Cardiac muscle cell (in vitro differentiated cells and primary cell): ENCODE measurements at places on chromosomes 13 and 19. TPM values are rescaled to one million over a fixed set of nuclear protein-coding genes. Genes with fewer than 3 reads are reported as not detected.
A peak's percentile ranks its signal among the peaks of the same experiment; 100 is the strongest.

GRCh38 chr13:36450534-36450933 lies 18.2 kb downstream of the CCNA1 start:
- no peak for DNase-seq

GRCh38 chr13:46926916-46927590 lies 30.2 kb upstream of the HTR2A start:
- peak; percentile 66 for DNase-seq

GRCh38 chr19:558770-559439 lies 13.5 kb upstream of the BSG start:
- DNase-seq = no peak

DNA sequence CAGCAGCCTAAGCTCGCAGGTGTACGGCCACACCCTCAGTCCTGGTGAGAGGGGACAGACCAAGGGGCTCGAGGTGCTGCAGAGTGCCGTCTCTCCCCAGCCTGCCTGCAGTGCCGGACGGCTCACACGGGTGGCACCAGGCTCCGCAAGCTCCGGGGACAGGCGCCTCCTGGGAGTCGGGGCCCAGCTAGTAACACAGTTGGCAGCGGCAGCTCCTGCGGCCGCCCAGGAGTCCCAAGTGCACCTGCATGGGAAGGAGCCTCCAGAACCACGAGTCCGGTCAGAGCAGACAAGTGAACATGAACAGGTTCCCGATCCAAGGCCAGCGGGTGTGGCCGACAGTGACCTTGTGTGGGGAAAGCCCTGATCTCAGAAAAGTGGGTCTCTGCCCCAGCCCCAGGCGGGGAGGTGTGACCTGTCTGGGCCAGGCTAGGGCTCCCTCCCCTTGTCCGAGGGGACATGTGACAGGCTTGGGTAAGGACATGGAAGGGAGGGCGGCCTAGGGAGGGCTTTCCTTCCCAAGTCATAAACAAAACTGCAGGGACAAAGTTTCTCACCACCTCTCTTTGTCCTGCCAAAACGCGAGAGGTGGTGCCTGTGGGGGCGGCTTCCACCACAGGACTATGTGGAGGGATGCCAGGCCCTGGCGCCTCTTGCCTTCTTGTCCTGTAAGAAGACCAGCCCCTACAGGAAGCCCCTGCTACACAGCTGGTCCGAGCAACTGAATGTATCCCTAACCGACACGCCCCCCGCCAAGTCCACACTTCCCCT lies 46.5 kb downstream of the MLLT1 start:
- peak; percentile 82 for DNase-seq

DNA sequence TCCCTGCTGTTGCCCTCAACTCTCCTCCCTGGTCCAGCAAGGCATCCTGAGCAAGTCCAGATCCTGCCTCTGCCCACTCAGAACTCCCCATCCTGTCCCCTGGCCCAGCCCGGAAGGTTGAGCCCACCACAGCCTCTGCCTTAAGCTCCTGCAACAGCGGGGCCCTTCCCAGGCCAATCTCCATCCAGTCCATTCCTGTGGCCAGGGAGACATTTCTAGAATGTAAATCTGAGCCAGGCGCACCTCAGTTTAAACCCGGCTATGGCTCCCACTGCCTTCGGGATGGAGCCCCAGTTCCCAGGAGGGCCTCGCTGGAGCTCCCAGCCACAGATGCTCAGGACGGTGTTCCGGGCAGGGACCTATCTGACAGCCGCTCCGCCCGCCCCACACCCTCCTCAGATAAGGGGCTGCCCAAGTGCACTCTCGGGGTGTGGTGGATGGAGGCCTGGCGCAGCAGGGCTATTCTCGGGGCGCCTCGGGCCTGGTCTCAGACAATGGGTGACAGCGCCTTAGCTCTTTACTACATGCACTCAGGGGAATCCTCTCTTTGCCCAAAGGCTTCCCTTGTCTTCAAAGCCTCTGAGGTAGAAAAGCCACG lies 5.3 kb downstream of the TRAPPC6A start:
- DNase-seq = no peak

DNA sequence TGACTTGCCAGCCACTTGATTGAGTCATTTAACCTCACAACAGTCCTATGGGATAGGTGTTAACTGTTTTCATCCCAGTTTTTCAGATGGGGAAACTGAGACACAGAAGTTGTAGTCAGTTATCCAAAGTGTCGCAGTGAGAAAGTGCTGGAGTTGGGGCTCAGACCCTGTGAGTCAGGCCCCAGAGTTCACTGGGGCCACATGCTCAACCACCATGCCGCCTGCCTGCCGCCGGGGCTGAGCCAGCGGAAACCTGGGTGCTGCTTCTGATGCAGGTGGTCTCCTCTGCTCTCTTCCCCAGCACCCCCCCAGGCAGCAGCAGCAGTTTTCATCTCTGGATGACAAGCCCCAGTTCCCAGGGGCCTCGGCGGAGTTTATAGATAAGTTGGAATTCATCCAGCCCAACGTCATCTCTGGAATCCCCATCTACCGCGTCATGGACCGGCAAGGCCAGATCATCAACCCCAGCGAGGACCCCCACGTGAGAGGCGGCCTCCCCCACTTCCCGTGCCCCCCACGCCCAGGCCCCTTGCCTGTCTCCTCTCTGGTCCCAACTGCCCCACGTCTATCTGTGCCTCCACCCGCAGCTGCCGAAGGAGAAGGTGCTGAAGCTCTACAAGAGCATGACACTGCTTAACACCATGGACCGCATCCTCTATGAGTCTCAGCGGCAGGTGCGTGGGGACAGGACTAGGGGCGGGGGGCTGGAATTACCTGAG lies 12.9 kb downstream of the BCKDHA start:
- no peak for DNase-seq

DNA sequence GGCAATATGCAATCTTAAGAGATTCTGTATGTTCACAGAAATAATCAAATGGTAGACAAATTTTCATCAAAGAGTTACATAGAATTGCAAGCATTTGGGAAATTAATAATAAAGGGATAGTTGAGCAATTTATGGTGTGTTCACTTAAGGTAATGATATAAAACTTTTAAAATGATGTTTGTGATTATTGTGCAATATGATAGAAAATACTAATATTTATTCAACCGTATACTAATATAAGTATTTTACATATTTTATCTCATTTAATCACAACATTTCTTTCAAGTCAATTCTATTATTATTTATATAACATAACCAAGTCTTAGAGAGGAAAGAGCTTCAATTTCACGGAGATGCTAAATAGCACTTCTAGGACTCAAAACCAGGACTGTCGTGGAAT lies 716.8 kb upstream of the MIR17HG start:
- no peak for DNase-seq

GRCh38 chr19:53903055-53903680 lies 5.9 kb upstream of the CACNG7 start:
- DNase-seq = peak; percentile 91

- DNase-seq = peak; percentile 73
Observed at GRCh38 chr13:40102854-40103253, 447.4 kb downstream of the COG6 start.

DNA sequence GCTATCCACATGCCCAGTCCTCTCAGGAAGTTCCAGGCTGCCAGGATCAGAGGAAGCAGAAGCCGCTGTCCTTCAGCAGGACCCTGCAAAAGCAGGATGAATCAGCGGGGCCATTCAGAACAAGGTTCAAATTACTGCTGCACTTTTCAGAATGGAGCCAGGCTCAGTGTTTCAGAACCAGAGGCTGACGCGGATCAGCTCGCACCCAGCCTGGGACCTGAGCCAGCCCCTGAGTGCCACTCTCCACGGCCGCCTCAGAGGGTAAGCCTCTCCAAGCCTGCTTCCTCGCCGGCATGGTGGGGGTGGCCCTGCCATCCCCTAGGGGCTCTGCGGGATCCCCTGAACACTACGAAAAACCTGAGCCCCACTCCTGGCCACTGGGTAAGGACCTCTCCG lies 24.7 kb downstream of the RASA3 start:
- no peak for DNase-seq

DNA sequence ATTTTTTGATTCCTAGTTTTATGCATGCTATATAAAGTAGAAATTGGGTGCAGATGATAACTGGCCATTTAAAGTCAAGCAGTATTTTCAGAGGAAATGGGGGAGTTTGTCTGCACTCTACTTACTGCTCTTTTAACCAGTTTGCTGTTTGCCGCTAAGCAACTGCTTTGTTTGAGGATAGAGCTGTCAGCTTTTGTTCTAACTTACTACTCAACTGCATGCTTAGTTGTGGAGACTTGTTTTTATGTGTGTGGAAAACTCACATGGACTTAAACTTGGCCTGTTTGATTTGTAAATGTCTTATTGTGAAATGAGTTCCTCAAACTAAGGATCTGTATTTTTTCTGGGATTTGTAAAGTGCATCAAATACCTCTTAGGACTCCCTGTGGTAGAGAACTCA lies 591.1 kb downstream of the PCDH9 start:
- DNase-seq = no peak

DNA sequence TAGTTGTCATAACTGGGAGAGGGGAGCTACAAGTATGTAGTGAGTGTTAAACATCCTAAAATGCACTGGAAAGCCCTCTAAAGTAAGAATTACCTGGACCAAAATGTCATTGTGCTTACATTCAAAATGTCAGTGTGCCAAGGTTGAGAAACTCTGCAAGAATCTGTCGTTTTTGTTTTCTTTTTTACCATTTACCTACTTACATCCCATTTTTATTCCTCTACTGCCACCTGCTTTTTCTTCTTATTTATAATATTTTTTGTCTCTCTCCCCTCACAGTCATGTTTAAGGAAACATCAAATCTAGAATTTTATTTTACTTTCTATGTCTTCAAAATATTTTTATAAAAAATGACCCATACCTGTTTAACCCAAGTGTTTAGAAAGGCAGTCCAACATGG lies 226.4 kb downstream of the PCDH17 start:
- no peak for DNase-seq

DNA sequence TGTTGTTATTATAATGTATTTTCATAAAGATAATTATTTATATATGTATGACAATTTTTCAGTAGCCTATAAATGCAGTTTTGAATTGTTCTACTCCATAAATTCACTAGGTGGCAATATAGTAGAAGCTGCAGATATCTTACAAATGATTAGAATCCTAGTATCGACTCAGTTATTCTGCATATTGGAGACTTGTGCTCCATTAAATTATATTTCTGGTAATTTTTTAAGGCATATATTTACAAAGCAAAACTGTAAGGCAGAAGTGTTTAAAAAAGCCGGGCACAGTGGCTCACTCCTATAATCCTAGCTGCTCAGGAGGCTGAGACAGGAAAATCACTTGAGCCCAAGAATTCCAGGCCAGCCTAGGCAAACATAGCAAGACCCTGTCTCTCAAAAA lies 58.7 kb downstream of the DPY19L3 start:
- no peak for DNase-seq

- DNase-seq = no peak
Observed at GRCh38 chr19:55344444-55344843, 4.8 kb downstream of the KMT5C start.

- DNase-seq = no peak
Observed at GRCh38 chr13:70829748-70830147, 721.5 kb upstream of the KLHL1 start.

DNA sequence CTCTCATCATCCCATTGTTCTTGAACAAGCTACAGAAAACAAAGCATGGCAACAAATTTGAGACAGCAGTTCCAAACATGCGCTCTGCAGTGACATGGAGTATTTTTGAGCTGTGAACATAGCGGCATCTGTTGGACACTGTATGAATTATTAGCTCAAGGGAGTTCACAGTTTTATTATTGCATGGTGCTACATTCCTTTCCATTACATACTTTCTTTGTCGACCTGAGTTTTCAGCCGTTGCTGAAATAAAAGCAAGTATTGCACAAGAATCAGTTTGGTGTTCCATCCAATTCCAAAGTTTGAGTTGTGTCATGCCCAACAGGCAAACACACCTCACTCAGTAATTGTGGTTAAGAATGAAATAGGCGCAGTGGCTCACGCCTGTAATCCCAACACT lies 30.1 kb upstream of the METTL21C start:
- DNase-seq = peak; percentile 3

- no peak for DNase-seq
Observed at GRCh38 chr13:80454245-80454644, 113.3 kb upstream of the SPRY2 start.

GRCh38 chr19:45852983-45853382 lies 10.0 kb downstream of the SYMPK start:
- DNase-seq = no peak

DNA sequence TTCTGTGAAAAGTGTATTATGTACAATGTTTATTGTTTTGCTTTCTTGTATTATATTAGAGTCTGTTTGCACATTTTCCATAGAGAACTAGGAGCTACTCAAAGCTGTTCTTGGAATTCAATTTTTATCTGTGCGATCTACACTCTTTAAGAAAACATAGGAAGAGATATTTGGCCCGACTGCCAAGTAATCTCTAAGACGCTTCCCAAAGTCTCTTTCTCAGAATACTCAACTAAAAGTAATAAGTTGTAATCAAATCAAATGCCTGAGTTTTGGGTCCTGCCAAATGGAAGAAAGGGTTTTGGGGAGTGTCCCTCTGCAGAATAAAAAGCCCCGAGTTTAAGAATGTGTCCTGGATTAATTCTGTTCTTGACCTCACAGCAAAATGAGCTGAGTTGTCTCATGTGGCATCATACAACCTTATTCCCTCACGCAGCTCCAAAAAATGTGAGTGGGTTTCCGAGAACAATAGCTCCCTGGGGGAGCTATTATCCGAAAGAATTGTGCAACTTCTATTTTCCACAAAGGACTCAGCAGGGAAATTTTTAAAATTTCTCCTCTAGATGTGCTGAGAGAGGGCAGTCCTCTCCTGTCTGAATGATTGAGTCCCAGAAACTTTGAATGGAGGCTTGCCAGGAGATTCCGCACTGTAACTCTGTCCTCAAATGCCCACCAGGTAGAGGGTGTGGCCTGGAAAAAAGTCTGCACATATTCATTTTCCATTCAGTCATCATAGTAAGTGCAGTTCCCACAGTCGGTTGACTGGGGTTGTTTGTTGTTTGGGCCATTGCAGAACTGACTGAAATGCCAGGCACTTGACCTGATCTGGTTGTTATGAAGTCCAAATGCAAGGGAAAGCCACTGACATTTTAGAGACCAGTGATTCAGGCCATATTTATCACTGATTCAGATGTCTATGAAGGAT lies 280.0 kb upstream of the SOX21 start:
- no peak for DNase-seq

- DNase-seq = no peak
Observed at GRCh38 chr13:42984026-42984425, 8.0 kb downstream of the EPSTI1 start.

- DNase-seq = no peak
Observed at GRCh38 chr19:11171144-11171543, 15.6 kb upstream of the SPC24 start.

The BORCS8 gene
- 24.7 and 28.7 TPM in 2 replicates for total RNA-seq

The NANOS2 gene
- total RNA-seq = not detected in 2 replicates

The PNMA8A gene
- total RNA-seq = 67.8 and 71.7 TPM in 2 replicates

The SIGLECL1 gene
- total RNA-seq = not detected in 2 replicates

The ZNF626 gene
- 14.1 and 18.4 TPM in 2 replicates for total RNA-seq

The CGB7 gene
- 3.9 and 8.3 TPM in 2 replicates for total RNA-seq

The LILRA1 gene
- total RNA-seq = not detected in 2 replicates

The HSH2D gene
- not detected in 2 replicates for total RNA-seq

The MCEMP1 gene
- total RNA-seq = not detected in 2 replicates

The ZNF582 gene
- 10.1 and 13.5 TPM in 2 replicates for total RNA-seq

The TPTE2 gene
- 0.24 TPM in 1 of 2 replicates, not detected in the other for total RNA-seq

The ICAM4 gene
- 21.8 and 23.4 TPM in 2 replicates for total RNA-seq

The LRG1 gene
- total RNA-seq = 0.49 and 0.66 TPM in 2 replicates
